T follicular helper cell (primary cell): ENCODE measurements at places on chromosomes 11 and 22.

- DNase-seq = no peak
These were observed 40.0 kb upstream of the SORL1 start for GRCh38 chr11:121412000-121412587.

- no peak for DNase-seq
These were observed 2.3 kb upstream of the VSIG2 start for GRCh38 chr11:124754309-124754708.

- DNase-seq = no peak
These were observed 45.0 kb upstream of the VPREB1 start for GRCh38 chr22:22199634-22200033.

GRCh38 chr11:103806130-103806895 is 230.1 kb upstream of the DDI1 start:
- DNase-seq = no peak

DNA sequence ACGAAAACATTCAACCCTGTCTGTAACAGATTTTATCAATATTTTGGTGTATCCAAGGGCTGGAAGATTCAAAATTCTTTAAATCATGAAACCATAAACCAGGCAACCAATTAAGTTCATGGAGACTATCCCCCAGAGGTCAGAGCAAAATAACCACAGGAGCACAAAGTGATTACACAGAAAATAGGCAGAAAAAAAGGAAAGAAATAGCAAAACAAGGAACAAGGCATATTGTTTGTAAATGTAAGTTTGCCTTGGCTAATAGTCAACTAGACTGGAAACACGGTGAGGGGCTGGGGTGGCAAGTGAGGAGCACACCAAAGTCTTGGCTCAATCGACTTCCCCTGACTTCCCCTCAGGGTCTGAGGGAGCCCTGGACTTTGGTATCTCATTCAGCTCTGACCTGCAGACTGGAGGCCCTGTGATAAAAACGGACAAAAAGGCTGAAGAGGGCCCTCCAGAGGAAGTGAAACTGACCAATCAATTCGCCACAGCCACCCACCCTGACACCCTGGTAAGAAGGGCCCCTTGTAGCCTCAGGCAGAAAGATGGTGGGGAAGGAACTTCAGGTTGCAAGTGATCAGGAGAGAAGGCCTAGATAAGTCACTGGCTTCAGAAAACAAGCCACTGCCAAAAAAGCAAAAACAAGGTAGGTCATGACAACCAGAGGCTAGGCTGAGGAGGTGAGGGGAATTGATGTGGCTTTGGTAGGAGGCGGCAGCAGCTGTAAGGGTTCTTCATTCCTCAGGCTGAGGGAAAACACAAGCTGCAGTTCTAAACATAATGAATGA is 1.8 kb downstream of the SIK3 start:
- DNase-seq = peak; percentile 44

GRCh38 chr11:112274007-112274783 is 13.5 kb upstream of the PLET1 start:
- no peak for DNase-seq
